ENCODE measurements at places on chromosomes 11 and 22.

DNA sequence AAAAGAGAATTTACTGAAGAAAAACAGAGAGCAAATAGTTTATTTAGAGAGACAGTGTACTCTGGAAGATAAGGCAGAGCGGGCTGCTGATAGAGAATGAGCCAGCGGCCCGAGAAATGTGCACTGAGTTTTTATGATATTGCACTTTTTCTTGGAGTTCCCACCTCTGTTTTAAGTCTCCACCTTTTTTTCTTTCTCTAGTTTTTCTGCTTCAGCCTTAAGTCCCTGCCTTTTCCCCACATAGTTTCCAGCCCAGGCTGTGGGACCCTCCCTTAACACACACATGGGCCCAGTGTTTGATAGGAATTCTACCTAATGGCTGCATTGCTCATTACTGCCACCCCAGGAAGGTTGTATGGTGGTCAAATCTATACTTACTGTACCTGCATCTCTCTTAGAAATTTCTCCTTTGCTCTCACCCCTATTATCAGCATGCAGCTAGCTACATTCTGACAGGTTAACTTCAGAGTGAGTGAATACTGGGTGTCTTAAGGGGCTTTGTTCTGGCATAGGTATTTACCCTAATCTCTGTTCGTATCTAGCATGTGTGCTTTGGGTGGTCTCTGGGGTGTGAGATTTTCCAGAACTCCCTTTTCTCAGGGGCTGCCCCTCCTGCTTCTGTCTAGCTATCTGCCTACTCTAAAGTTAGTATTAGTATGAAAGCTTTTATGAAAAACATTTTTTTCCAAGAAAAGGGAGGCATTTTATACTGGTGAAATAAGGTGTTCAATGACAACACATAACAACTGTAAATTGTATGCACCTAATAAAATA lies 127.3 kb upstream of the TOP3B start:
- DNase-seq = no peak

- DNase-seq = peak; percentile 19
Observed at GRCh38 chr11:19903620-19904069, 191.0 kb downstream of the NAV2 start.

GRCh38 chr11:119342362-119343130 lies 1.9 kb upstream of the C1QTNF5 start:
- peak; percentile 18 for DNase-seq

DNA sequence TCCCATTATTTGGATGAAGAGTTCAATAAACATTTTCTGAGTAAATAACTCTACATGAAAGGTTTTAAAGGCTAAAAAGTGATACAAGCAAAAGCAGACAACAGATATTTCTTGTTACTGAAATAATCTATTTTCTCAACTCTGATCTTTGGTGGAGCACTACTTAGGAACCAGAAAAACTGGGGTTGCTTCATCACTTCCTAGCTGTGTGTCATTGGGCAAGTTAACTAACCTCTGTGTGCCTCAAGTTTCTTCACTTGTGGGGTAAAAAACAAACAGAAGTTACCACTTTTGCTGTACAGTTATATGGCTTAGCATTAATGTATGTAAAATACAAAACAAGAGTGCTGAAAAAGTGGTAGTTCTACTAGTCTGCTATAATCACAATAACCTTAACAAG lies 5.6 kb downstream of the MAPK1 start:
- DNase-seq = no peak

GRCh38 chr11:117679461-117679860 lies 117.6 kb downstream of the DSCAML1 start:
- no peak for DNase-seq

- no peak for DNase-seq
Observed at GRCh38 chr22:50118557-50119168, 28.9 kb downstream of the MOV10L1 start.

DNA sequence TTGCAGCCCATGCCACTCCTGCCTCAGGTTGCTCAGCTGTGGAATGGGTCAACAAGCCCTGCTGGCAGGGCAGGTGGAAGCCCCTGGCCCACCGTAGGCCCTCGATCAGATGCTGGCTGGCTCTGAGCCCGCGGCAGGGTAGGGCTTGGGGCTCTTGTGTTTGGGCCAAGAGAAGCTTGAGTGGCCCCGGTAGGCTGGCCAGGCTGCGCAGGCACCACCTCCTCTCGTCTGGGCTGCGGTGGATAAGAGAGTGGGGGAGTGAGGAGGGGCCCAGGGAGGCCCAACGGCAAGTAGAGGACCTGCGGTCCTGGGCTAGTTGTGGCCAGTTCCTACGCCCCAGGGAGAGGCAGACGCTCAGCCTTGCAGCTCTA lies 115.2 kb downstream of the CEP164 start:
- no peak for DNase-seq

GRCh38 chr11:46801694-46802470 lies 44.2 kb downstream of the CKAP5 start:
- no peak for DNase-seq

- DNase-seq = no peak
Observed at GRCh38 chr11:58466293-58466692, 24.3 kb upstream of the OR5B12 start.

DNA sequence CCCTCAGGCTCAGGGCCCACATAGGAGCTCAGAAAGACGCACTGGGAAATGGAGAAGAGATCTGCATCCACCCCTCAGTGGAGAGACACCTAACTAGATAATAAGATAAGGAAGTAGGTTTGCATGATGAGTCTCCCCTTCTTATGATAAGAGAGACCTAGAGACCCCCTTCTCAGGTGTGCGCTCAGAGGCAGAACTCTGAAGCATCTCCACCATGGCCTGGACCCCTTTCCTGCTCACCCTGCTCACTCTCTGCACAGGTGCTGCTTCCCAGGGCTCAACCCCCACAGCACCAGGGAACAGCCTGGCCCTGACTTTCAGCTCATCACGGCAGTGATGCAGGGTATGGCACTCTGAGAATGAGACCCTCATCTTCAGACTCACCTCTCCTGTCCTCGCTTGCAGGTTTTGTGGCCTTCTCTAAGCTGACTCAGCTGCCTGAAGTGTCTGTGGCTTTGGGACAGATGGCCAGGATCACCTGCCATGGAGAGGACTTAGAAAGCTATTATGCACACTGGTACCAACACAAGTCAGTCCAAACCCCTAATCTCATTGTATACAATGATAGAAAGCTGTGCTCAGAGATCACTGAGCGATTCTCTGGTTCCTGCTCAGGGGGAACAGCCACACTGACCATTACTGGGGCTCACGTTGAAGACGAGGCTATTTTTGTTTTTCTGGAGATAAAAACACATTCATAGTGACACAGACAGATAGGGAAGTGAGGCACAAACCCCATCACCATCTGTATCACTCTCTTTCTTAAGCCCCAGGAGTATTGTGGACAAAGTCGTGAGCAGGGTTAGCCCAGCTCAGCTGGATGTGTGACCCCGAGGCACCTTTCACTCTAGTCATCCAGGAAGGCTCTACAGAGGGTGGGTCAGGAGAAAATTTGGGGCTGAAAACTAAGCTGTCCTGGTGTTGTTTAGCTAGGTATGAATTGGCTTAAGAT lies 29.7 kb upstream of the IGLL5 start:
- no peak for DNase-seq

DNA sequence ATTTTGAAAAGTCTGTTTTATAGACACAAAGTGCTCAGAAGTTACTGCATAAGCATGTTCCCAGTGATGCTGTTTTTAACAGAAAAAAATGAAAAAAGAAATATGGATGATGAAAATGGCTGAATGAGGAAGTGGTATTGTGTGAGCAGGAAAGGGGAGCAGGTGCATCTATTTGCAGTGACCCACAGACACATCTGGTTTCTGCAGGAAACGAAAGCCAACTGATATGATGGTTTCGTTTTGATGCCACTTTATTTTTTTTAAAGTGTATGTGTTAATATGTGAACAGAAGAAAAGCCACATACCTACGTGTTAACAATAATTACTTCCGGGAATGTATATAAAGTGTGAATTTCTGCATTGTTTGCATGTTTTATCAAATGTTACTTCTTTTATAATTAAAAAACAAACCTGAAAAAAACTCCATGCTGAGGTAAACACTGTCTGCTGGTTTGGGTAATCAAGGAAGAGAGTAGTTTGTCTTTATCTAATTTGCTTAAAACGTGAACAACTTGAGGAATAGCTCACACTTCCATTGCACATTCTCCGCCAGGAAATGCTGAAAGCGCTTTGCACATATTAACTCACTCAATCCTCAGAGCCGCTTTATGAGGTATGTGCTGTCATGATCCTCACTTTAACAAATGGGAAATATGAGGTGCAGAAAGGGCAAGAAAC lies 1335.9 kb downstream of the TBC1D22A start:
- DNase-seq = no peak
